ENCODE measurements at places on chromosomes 3 and 15. TPM values are rescaled to one million over a fixed set of nuclear protein-coding genes. Genes with fewer than 3 reads are reported as not detected.
A peak's percentile ranks its signal among the peaks of the same experiment; 100 is the strongest.

Gene BUB1B
- polyA plus RNA-seq, result 35.9 TPM

Gene CHL1
- polyA plus RNA-seq, result 23.7 TPM

Gene MST1R
- polyA plus RNA-seq, result 2.4 TPM

Gene TMEM108
- polyA plus RNA-seq, result 2.1 TPM

Gene ITPR1
- 43.9 TPM for polyA plus RNA-seq

Gene MESD
- 42.5 TPM for polyA plus RNA-seq

Gene GALNT15
- 3.9 TPM for polyA plus RNA-seq

DNA sequence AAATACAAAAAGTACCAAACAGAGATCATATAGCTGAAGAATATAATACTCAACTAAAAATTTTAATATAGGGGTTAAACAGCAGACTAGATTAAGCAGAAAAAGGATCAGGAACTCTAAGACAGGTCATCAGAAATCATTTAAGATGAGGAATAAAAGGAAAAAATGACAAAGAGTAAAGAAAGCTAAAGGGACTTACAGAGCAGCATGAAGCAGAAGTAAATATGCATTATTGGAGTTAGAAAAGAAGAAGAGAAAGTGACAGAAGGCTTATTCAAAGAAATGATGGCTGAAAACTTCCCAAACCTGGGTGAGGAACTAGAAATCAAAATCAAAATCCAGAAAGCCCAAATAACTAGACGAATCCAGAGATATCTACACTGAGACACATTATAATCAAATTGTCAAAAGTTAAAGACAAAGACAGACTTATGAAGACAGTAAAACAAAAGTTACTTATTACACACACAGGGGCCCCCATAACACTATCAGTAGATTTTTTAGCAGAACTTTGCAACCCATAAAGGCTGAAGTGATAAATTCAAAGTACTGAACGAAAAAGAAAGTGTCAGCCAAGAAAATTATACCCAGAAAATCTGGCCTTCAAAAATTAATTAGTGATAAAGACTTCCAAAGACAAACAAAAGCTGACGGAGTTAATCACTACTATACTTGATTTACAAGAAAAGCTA lies 95.6 kb downstream of the SCAPER start:
- no peak for DNase-seq

- no peak for DNase-seq
These were observed 20.3 kb upstream of the DGKG start for GRCh38 chr3:186382217-186382885.

DNA sequence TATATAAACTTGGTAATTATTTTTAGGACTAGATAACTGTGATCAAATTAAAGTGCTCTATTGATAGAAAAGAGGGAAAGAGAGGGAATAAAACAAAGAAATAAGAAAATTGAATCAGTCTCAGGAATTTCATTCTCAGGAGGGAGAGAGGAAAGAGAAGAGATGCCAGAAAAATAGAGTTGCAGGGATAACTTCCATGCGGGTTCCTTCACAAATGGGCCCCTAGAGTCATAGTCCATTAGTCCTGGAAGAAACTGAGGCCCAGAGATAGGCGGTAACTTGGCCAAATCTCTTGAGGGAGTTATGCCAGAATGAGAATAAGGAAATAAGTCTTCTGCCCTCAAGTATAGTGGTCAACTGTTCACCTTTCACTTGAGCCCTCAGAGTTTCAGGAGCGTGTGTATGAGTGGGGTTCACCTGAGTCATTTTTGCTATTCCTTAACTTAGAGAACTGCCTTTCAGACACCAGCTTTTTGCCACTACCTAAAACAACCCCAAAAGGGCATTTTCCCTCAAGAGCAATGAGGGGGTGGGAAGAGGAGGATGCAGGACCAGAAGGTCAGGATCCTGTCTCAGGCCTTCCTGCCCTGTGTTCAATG lies 192.6 kb downstream of the MEX3B start:
- no peak for DNase-seq

DNA sequence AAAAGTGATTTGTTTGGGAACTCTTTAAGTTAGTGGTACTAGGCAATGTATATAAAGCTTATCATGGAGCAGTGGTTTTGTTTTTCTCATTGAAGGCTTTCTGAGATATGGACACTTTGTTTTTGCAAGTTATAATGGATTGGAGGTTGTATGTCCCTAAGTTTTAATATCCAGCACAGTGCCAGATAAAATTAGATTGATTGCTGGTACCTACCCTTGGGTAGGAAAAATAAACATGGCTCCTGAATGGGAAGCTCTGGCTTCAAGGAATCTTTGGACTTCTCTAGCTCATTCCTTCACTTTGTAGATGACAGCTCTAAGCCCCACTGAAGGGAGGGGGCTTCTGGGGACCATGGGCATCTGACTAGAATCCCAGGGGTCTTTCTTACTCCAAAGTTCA lies 81.8 kb upstream of the SKOR1 start:
- DNase-seq, result no peak

DNA sequence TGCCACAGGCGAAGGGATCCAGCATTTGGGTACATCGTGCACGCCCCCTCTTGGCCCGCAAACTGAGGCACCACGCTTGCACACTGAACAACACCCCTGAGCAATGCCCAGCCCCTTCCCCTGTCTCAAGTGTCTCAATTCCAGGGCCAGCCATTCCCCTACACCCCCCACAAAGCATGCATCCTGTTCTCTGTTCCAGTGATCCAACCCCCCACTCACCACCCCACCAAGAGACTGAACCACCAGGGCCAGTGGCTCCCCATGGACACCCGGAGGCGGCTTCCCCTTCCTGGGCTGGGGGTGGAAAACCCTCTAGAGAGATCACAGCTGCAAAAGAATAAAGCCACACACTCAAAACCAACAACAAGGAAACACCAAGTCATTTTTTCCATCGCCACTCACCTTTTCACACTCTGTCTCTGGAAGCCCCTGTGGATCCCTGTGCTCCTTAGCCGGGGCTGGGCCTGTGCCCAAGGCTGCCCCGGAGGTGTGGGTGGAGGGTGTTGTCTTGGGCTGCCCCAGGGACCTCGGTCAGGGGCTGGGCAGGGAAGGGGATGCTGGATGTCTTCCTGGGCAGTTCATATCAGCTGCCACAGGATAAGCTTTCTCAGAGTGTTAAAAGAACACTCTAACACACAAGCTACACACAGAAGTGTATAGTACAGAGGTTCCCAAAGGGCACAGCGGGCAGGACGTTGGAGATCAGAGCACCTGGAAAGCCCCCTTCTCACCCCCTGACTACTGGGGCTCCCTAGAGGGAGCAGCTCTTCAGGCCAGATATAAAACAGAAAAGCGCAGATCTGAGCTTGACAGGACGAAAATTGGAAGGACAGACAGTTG lies 92.5 kb downstream of the CHSY1 start:
- no peak for DNase-seq

GRCh38 chr3:73503781-73504180 lies 121.0 kb downstream of the PDZRN3 start:
- DNase-seq, result no peak

DNA sequence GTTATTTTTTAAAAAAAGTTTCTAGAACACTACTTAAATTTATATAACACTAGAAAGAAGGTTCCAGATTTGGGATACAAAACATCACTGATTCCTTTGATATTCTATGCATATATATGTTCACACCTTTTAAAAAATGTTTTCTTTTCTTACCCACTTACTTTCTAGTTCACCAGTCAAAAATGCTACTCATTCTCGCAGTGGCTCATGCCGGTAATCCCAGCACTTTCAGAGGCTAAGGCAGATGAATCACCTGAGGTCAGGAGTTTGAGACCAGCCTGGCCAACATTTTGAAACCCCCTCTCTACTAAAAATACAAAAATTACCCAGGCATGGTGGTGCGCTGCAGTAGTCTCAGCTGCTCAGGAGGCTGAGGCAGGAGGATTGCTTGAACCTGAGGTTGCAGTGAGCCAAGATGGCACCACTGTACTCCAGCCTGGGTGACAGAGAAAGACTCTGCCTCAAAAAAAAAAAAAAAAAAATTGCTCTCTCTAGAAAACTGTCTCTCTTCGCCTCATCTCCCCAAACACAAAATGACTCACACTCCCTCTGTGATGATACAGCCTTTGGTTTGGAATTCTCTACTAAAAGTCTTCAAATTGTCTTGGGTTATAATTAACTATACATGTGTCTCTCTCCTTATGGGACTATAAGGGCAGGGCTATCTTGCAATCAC lies 52.6 kb upstream of the TGFBR2 start:
- DNase-seq, result no peak

GRCh38 chr3:151009981-151010380 lies 37.5 kb upstream of the CLRN1 start:
- DNase-seq, result no peak

DNA sequence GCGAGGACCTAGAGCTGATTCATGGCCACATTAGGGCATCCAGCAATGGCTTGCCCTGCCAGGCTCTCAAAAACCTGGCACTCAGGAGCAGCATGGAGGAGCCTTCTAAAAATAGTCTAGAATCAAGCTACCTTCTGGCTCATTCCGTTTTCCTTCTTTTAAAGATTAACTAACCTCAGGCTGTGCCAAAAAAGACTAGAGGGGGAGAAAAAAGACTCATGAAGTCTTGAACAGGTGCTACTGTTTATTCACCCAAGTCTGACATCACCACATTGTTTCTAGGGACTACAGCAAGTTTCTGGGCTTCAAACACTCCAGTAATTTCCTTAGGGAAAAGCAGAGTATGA lies 125.8 kb downstream of the TNIK start:
- peak; percentile 46 for DNase-seq

GRCh38 chr3:106783231-106783630 lies 594.0 kb upstream of the CCDC54 start:
- DNase-seq, result no peak

DNA sequence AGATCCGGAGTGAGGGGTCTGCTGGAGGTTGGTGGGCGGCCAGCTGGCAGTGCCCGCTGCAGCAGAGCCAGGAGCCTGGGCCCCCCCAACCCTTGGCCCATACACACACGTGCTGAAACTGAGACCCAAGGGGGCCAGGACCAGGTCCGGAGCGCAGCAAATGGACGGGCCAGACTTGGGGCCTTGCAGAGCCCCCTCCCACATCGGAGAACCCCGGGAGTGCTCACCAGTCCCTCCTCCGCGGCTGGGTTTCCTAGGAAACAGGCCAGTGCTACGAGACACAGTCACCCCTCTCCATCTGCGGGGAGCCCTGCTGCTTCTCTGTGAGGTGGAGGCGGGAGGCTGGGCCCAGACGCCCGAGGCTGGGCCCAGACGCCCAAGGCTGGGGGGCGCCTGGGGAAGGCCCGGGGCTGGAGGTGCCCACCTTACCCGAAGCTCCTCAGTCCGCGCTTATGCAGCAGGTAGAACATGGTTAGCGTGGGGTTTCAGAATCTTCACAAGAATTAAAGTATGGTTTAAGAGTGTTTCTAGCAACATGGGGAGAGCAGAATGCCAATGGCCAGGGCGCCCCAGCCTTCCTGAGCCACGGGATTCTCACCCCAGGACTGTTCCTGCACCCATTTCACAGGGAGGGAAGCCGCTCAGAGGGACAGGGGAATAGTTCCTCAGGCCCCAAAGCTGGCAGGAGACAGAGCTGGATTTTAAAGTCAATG lies 135.0 kb upstream of the PRR20G start:
- no peak for DNase-seq
